ENCODE measurements at places on chromosomes 3 and 15.

- no peak for DNase-seq
Observed at GRCh38 chr3:189953551-189953950, 167.1 kb downstream of the P3H2 start.

DNA sequence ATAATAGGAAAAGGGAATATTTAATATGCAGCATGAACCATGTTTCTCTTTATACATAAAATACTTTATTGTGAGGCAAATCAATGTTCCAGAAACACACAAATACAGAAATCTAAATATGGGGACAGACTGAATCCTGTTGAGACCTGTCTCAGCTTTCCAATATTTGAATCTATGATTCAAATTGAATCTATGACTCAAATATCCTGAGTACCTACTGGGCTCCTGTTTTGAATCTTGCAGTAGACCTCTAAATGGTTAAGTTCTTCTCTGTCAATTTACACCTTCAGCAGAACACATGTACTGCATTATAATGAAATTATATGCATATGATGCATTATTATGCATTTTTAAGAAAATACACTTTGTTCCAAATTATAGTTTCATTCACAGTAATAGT is 143.2 kb upstream of the PLXND1 start:
- no peak for DNase-seq

DNA sequence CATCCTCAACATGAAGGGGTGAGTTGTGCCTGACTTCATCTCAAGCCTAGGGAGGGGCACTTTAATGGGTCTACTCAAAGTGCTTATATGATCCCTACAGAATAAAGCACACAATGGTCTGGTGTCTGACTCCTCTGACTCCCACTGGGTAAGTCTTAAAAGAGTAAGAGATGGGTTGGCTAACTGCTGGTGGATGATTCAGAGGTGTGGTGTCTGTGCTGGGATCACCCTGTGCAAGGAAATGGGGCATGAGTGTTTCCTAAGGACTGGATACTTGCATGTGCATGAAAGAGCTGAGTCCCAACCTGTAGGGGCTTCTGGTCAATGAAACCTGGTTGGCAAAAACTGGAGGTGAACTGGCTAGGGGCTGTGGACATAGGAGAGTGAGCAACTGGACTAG is 158.8 kb downstream of the IL20RB start:
- DNase-seq: no peak

- DNase-seq: no peak
Observed at GRCh38 chr3:191721990-191722389, 261.0 kb downstream of the PYDC2 start.

- DNase-seq: no peak
Observed at GRCh38 chr15:98876451-98877369, 130.9 kb downstream of the PGPEP1L start.

Data from ovary (tissue), 10 donors.